Erythroblast (primary cell): ENCODE measurements at places on chromosomes 7 and 10.
A peak's percentile ranks its signal among the peaks of the same experiment; 100 is the strongest.

DNA sequence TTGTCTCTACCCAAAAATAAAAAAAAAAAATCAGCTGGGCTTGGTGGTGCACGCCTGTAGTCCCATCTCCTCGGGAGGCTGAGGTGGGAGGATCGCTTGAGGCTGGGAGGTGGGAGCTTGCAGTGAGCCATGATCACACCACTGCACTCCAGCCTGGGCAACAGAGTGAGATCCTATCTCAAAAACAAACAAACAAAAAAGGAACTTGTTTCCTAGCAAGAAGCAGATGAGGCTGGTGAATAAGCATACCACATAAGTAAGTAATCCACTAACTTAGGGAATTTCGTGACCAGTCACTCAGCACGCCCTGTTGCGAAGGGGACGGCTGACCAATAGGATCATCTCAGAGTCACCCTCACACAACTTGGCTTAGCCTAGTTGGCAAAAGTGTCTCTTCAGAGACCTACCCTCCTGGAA lies 64.6 kb downstream of the CUX1 start:
- no peak for DNase-seq

- DNase-seq, result no peak
Observed at GRCh38 chr7:1454542-1454941, 4.7 kb downstream of the MICALL2 start.

DNA sequence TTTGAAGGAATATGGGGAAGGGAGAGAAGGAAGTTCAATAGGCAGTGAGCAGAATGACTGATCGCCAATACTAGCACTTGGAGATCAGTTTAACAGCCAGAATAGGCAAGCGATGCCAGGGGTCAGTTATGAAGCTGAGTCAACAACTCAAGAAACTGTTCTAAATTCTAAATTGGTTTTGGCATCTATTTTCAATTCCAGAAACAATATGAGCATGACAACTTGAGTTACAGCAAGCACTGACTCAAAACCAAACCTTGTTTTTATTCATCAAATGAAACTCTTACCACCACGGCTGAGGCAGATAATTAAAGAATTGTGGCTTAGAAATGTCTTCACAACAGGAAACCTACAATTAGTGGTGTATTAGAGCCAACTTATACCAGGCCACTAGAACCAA lies 180.5 kb upstream of the ASAH2 start:
- DNase-seq, result no peak

DNA sequence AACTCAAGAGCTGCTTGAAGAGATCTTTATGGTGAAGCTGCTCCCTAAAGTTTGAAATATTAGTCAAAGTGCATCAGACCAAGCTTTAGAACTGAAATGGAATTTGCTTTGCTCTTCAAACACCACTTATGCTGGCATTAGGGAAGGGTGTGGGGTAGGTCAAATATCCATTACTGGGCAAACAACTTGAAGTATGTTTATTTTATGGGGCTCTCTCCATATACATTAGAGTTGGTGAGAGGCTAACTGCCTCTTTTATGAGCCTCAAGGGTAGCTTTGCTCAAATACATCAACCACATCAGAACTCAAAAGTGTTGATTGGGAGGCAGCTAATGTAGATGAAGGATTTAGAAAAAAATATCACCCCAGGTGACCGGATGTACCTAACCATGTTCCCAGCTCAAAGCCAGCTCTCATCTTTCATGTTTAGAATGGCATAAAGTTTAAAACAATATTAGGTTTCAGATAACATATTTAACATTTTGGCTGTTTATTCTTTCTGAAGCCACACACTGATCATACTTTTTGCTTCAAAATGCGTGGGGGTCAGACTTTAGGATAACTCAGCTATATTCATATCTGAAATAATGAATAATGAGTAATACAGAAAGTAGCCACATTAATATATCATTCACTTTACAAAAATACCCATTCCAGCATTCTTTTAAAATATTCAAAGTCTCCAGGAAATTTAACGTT lies 318.6 kb downstream of the PTEN start:
- no peak for DNase-seq

DNA sequence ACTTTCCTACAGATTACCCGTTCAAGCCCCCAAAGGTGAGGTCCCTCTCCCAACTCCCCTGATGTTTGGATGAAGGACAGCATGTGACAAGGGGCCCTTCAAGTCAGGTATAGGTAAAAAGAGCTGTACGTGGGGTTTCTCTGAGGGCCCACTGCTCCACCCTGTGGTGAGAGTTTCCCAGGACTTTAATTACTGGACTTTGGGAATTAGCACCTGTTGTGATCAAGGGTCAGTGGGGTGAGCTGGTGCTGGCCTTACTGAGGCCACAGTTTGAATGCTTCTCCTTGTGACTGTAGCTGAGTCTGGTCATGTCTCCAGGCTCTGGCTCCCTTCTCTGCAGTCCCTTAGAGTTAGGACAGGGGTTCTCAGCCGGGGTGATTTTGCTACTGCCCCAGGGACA lies 16.8 kb downstream of the UBE2D4 start:
- DNase-seq, result no peak

DNA sequence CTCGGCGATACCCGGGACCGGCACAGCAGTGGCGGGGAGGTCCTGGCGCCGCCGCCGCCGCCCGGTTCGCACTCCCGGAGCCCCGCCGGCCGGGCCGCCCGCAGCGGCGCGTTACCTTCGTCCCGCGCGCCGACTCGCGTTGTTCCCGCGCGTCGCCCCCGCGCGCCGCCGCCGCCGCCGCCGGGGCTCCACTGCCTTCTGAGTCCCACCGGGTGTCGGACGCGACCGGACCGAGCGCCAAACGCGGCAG lies at the start of gene EZH2:
Gene EZH2, minus strand, starts transcription at position 243 of the 250 bp plus-strand sequence. CDS start 36,993 bp downstream, outside the sequence.
- no peak for DNase-seq

- no peak for DNase-seq
Observed at GRCh38 chr10:132355297-132355696, 23.3 kb downstream of the LRRC27 start.

- no peak for DNase-seq
Observed at GRCh38 chr10:4070921-4071660, 286.1 kb upstream of the KLF6 start.

GRCh38 chr10:87706731-87707130 lies 47.1 kb downstream of the PAPSS2 start:
- no peak for DNase-seq

DNA sequence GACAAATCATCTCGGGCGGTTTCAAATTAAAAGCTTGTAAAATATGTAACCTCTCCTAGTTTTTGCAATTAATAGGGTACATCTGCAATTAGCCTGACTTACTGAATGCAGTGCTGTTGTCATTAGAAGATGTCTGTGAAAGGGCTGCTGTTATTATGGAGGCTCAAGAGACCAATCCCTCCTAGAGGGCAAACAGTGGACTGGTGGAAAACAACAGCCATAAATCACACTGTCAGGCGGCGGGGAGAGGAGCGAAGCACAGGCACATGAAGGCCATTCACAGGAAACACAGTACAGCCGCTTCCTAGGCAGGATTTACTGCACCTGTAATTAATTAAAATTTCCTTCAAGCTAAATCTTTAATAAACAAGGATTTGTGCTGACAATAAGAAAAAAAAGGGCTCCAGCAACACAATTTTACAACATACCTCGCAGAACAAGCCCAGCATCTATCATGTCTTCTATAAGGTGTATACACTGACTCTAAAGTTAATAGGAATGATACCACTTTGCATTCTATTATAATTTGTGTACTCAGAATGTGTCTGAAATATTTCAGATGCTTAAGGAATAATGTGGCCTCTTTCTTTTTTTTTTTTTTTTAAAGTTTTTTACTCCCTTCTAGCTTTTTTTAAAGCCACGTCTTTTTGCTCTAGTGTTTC lies 50.7 kb downstream of the ERCC6 start:
- DNase-seq, result no peak

GRCh38 chr10:1184541-1185430 lies 128.6 kb downstream of the WDR37 start:
- no peak for DNase-seq

GRCh38 chr10:16968416-16969041 lies 151.3 kb upstream of the RSU1 start:
- no peak for DNase-seq

DNA sequence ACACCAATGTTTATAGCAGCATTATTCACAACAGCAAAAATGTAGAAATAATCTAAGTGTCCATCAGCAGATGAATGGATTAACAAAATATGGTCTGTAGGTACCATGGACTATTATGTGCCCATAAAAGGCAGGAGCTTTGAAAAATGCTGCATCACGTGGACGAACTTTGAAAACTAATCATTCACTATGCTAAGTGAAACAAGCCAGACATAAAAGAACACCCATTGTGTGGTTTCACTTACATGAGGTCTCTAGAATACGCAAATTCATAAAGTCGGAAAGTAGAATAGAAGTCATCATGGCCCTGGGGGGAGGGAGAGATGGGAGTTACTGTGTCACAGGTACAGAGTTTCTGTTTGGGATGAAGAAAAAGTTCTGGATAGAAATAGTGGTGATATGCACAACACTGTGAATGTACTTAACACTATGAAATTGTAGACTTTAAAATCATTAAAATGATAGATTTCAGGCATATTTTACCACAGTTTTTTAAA lies 377.3 kb downstream of the SDK1 start:
- no peak for DNase-seq

DNA sequence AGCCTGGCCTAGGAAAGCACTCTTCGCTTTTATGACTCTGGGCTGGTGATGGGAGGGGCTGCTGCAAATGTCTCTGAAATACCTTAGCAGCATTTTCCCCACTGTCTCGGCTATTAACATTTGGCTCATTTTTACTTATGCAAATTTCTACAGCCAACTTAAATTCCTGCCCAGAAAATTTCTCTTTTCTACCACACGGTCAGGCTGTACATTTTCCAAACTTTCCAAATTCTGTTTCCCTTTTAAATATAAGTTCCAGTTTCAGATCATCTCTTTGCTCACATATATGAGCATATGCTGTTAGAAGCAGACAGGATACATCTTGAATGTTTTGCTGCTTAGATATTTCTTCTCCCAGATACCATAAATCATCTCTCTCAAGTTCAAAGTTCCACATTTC lies 332.3 kb downstream of the ADK start:
- DNase-seq, result no peak

DNA sequence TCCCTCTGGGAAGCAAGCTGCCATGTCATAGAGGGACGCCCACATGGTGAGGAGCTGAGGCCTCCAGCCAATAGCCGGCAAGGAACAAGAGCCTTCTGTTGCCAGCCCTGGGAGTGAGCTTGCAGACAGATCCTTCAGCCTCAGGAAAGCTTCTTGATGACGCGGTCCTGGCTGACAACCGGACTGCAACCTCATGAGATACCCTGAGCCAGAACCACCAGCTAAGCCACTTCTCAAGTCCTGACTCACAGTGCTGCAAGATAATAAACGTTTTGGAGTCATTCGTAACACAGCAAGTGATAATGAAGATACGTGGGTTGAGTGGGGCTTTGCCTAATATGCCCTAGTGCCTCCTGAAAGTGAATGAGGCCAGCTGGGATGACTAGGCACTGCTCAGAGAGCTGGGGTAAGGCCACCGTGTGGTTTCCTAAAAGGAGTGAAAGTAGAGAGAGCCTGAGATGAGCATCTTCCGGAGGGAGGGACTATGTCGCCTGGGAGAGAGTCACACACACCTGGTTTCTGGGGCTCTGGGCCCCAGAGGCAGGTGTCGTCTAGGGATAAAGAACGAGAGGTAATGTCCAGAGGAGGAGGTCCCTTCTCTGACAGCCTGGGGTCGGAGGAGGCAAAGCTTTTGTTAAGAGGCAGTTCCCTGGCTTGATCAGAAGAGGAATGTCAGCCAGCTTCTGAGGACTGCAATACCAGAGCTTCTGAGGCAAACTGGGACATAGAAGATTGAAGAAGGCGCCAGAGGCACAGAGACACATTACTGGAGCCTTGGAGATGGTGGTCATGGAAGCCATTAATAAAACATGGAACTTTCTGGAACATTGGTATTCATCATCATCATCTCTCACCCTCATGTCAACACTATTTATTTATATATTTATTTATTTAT lies 53.6 kb downstream of the PYROXD2 start:
- DNase-seq, result peak; percentile 96

DNA sequence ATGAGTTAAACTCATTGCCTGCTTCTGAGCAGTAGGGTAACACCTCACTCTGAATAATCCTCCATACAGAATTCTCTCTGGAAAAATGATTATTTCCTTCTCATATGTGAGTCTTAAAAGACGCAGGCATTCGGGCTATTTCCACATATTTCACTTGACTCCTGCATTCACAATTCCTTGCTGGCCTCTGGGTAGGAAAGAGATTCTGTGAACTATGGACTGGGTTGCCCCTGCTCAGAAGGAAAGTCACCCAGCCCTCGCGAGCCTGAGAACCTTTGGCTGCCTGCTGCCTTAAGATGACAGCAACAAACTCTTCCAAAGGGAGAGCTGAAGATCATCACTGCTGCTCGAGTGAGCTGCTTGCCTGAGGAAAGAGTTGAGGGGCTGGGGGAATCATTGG lies 216.8 kb downstream of the BAMBI start:
- DNase-seq, result no peak

DNA sequence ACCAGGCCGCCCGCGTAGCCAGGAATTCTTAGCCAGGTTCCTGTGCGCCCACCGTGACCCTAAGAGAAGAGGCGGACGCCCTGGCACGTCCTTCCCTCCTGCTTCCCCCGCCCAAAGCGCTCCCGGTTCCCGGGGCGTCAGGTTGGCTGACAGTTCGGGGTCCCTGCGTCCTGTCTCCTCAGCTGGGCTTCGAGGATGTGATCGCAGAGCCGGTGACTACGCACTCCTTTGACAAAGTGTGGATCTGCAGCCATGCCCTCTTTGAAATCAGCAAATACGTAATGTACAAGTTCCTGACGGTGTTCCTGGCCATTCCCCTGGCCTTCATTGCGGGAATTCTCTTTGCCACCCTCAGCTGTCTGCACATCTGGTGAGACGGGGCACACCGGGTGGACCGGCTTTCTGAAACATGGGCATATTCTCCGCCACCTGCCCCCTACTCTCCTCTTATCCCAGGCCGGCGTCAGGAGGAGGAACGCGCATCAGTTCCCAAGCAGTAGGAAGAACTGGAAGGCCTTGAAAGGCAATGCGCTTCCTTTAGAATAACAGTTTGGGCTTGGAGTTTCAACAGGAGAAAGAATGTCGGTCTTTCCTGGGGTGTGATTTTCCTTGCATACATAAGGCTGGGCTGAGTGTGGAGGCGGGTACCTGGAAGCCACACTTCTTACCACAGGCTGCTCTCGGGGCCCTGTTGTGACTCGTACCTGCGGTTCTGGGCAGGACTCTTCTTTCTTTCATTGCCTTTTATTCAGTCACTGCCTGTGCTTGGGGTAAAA lies 728 bp downstream of the CAV2 start:
- DNase-seq, result peak; percentile 44

GRCh38 chr7:117402109-117402508 lies 25.2 kb downstream of the ASZ1 start:
- DNase-seq, result no peak

DNA sequence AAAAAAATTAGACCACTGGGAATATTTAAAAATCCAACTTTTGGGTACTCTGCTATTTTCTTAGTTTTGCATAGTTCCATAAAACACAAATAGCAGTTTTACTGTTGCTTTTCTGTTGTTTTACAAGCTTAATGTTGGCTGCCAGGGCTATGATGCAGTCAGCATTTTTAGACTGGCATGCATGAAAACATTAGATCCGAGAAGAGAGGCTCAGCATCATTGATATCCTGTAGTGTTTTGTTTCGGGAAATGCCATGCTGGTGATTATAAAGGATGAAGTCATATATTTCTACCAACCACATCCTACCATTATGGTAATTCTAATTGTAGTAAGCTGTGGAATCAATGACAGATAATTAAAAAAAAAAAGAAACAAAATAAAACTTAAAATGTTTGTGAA lies 104.6 kb downstream of the MBL2 start:
- no peak for DNase-seq
